Head of caudate nucleus (tissue), 42 donors: ENCODE measurements at places on chromosomes 4 and X.
A peak's percentile ranks its signal among the peaks of the same experiment; 100 is the strongest.

DNA sequence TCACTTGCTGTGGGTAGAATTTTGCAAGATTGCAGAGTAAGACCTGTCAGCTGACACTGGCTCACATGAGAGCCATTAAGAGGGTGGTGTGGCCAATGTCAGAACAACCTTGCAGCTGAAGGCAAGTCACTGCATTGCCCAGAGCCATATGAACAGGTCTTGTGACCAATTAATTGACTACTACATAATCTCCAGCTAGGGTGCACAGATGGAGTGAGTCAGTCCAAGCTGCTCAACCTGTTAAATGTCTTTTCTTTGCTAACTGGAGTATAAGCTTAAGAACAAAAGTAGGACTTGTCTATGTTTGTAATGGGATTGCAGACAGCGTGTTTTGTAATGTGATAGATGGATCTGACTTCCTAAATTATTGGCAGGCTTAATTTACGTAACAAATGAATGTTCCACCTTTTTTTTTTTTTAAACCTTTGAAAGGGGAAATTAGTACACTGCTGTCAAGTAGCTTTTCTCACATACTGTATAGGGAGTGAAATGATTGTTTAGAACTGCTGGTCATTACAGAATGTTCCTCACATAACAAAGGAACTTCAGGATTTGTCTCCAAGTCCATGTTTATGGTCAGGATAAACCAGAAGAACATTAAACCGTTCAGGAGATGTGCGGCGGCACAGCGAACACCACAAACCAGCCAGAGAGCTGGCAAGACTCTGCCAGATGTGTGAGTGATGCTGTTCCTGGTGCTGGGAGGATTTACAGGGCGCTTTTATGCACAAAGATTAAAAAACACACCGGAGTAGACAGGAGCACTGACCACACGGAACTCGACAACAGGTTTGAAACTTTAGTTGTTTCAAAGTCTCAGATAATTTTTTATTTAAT is 37.0 kb downstream of the FNIP2 start:
- DNase-seq: no peak

DNA sequence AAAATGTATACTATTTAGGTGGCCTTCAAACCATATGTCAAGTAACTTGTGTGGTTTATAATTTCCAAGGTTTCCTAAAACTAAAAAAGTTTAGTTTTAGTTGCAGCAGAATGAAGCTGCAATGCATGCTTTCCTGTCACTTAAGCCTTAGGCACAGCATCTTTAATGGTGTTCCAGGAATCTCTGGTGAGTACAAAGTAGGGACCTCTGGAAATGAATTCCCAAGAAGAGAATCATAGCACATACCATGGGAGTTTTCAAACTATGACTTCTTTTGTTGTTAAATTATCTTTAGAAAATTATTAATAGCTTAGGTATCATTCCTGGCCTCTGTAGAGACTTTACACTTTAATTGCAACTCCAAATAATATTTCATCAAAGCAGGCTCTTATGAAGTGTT is 1005.9 kb upstream of the PABPC4L start:
- DNase-seq: no peak

DNA sequence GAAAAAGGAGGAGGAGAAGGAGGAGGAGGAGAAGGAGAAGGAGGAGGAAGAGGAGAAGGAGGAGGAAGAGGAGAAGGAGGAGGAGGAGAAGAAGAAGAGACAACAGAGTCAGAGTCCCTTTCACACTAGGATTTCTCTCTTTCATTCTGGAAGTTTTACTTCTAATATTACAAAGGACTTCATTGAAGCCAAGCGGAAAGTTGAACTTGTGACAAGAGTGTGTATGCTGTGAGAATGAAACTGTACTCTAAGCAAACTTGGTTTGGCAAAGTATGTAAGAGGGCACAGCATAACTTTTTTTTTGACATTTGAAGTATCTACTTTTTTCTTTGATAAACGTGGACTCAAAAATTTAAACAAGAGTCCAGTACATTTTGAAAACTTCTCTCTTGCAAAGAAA is 48.0 kb downstream of the CXCL8 start:
- DNase-seq: no peak

GRCh38 chr4:154528869-154529268 is 21.3 kb downstream of the PLRG1 start:
- no peak for DNase-seq

DNA sequence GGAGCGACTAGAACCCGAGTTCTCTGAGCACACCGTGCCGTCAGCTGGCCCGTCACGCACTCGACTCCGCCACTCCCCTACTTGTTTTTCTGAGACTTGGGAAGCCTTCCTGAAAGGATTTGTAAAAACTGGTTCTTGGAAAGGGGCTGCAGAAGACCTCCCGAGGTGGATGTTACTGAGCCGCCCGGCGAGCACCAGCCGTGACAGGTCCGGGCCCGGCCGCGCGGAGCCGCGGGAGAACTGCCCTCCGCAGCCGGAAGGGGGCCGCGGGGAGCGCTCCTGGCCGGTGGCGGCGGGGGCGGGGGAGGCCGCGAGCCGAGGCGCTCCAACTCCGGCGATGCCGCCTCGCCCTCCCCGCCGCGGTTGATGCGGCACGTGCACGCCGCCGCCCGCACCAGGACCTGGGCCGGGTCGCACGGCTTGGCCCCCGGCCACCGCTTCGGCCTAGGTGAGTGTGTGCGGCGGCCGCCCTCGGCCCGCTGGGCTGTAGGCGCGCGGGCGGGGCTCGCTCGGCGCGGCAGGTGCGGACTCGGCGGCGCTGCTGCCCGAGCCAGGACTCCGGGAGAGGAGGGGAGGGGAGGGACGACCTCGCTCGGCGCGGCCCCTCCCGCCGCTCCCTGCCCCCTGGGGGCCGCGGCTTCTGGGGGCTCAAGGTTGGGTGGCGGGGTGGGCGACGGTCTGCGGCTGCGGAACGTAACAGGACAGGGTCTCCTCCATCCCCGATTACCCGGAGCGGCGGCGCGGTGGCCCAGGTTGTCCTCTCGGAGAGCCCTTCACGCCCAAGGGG is 1.7 kb downstream of the SPRY1 start:
- DNase-seq: peak; percentile 66

GRCh38 chr4:41174444-41174843 is 39.9 kb downstream of the APBB2 start:
- no peak for DNase-seq

GRCh38 chr4:2011583-2011982 is 2.8 kb upstream of the NELFA start:
- DNase-seq: no peak

DNA sequence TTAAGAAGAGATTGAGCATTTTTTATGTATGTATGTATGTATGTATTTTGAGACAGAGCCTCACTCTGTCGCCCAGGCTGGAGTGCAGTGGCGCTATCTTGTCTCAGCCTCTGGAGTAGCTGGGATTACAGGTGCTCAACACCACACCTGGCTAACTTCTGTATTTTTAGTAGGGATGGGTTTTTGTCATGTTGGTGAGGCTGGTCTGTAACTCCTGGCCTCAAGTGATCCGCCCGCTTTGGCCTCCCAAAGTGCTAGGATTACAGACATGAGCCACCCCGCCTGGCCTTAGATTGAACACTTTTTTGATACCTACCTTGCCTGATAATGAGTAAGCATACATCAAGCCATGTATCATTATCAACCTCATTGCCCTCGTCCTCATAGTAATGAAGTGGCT is 2.7 kb downstream of the N4BP2 start:
- DNase-seq: no peak

GRCh38 chr4:41178372-41179370 is 35.7 kb downstream of the APBB2 start:
- DNase-seq: no peak

- no peak for DNase-seq
Observed at GRCh38 chr4:54094451-54094850, 5.5 kb upstream of the GSX2 start.

DNA sequence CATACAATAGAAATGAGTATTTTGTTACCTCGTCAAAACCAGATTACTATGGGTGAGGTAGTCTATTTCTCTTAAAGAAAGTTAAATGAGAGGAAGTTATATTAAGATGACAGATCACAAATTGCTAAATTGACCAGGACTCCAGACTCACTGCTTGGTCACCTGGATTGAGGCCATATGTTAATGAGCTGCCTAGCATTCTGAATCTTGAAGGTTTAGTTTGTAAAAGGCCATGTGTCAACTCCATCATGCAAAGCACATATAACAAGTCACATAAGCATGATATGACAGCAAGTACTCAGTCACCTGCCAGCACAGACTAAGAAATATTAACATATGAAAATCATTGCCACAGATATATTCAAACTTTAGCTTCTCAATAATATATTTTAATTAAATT is 72.6 kb downstream of the EPHA5 start:
- no peak for DNase-seq

DNA sequence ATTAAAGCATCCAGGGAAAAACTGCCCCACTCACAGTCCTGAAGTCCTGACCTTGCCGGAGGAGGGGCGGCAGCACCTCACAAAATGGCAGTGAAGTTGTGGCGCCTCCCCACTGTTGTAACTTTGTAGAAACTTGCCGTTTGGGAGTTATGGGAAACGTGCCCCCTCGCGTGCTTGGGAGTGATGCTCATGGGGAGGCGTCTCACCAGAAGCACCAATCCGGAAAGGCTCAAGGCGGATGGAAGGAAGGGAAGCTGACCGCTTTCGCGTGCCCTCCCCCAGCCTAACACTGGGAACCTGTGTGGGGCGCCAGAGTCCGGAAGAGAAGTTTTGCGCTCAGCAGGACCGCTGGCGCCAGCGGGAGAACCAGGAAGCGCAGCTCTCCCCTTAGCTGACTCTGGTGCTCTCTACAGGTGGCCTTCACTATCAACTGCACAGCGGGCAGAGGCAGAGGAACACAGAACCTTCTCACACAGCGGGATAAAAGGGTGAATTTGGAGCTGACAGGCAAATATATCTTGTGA is at the start of the genes CT45A10 and SAGE1:
CT45A10 (minus strand) TSS at position 151 of the 524 bp plus-strand sequence. CDS start 8,100 bp downstream, outside the sequence.
SAGE1 (plus strand) TSS at position 423 of the 524 bp plus-strand sequence. CDS start 2,527 bp downstream, outside the sequence.
- no peak for DNase-seq
